CD8-positive, alpha-beta T cell (primary cell): ENCODE measurements at places on chromosomes 4 and X.

DNA sequence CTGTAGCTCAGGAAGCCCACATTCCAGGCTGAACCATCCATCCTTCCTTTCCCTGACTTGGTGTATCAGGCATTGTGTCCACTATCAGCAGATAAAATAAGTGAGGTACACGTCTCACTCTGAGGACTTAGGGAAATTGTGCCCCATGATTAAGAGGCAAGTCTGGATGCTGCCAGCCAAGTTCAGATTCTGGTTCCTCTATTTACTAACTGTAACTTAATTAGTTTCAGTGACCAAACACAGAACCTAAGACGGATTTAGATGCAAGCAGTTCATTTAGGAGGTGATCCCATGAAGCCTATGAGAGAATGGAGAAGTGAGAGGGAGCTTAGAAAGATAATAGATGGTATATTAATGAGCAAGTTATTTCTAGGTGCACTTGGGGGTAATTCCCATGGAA lies 56.6 kb upstream of the PACRGL start:
- DNase-seq = no peak

DNA sequence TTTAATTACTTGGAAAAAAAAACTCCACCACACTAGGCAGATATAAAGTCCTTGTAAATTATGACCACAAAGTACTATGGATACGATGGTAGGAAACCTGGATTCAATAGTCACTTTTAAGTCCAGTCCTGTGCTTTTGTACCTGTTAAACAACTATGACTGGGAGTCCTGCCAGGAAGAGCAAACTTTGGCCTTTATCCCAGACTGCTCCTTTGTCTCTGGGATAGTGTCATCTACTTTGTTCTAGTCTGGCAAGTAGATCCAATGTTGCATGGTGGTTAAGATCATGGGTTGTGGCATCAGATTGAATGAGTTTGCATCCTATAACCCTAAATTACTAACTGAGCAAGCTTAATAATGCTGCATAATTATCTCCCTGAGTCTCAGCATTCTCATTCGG lies 175.3 kb upstream of the FGF13 start:
- DNase-seq = no peak

GRCh38 chr4:25670991-25671390 lies 15.3 kb downstream of the SLC34A2 start:
- DNase-seq = no peak

DNA sequence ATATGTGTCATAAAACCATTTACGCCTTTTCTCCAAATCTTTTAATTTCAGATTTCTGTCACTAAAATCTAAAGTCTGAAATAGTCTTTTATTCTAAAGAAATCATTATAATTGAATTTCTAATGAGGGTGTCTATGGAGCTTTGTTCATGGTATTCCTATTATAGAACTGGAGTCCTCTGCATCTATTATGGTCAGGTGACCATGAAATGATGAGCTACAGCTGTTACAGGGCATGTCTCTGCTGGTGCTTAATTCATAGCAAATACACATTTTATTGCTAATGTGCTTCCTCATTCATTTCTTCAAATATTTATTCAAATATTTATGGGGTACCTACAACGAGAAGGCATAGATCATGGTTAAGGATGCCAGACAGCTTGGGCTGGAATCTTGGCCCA lies 126.1 kb downstream of the NAA11 start:
- DNase-seq = no peak

GRCh38 chr4:73259571-73260090 lies 1.0 kb upstream of the ANKRD17 start:
- DNase-seq = peak; percentile 64

DNA sequence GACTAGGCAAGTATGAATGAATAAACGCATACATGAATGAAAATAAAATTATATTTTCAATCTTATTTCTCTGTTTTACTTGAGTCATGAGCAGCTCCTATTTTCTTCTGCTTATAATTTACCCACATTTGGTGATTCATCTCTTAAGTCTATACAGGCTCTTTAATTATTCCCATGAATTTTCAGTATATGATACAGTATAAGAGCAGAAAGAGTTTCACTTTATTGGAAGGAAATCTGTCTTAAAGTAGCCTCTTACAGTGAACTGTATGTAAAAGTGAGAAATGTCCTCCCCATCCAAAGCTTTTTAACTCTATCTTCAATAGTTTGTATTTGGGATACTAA lies 50.8 kb downstream of the TMEM165 start:
- no peak for DNase-seq
